ENCODE measurements at places on chromosomes 16 and 17. TPM values are rescaled to one million over a fixed set of nuclear protein-coding genes. Genes with fewer than 3 reads are reported as not detected.

GRCh38 chr17:70067134-70067533 is 7.9 kb upstream of the KCNJ16 start:
- no peak for DNase-seq

DNA sequence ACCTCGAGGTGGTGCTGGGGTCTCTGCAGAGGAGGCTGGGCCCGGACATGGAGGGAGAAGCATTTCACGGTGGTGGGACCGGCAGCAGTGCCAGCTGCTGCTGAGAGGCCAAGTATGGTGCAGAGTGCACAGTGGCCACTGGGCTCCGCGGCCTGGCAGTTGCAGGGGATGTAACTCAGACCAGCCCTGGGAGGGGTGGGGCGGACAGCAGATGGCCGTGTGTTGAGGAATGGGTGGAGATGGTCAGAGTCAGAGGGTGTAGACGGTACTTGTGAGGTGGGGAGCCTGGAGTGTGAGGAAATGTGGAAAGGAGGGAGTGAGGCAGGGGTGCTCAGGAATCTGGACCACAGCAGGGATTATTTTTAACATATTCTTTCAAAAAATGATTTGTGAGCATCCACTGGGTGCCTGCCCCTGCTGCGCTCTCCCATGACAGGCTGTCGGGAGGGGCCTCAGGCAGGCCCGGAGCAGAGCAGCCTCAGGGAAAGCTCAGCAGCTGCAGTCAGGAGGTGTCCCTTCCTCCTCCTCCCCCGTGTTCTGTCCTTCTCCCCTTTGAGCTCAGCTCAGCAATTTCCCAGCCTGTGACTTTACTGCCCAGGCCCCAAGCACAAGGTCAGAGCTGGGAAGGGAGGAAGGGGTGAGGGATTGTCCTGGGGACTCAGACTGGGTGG is 113.1 kb downstream of the RAP1GAP2 start:
- DNase-seq = no peak

DNA sequence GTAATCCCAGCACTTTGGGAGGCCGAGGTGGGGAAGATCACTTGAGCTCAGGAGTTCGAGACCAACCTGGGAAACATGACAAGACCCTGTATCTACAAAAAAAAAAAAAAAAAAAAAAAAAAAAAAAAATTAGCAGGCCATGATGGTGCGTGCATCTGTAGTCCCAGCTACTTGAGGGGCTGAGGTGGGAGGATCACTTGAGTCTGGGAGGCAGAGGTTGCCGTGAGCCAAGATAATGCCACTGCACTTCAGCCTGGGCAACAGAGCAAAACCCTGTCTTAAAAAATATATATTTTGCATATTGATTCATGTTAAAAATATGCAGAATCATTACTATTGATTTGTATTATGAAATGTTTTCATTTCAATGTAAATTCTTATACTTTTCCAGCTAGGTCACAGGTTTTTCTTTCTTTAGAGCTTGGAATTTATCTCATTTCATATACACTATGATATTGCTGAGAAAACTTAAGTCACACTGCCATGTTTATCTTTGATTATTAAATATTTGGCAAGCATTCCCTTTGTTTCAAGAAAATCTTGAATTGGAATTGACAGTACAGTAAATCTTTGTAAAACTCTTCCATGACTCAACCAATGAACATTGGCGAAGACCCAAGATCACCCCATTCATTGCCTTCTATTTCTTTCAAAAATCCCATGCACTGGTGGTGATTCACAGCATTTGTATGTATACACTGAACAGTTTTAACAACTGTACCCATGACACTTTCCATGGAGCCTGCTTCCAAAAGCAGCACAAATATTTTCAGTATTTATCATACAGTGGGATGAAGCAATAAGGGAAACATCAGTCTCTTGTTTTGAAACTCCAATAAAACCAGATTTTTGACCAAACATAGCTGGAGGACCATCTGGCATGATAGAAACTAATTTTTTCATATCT is 83.5 kb upstream of the TNRC6A start:
- DNase-seq = no peak

- no peak for DNase-seq
Measured at GRCh38 chr16:61945511-61945910, 90.7 kb downstream of the CDH8 start.

- no peak for DNase-seq
Measured at GRCh38 chr16:5188989-5189352, 91.4 kb upstream of the EEF2KMT start.

GRCh38 chr16:86101897-86102157 is 202.9 kb downstream of the IRF8 start:
- DNase-seq = no peak

GRCh38 chr16:30840611-30841010 is 53.3 kb downstream of the BCL7C start:
- no peak for DNase-seq

DNA sequence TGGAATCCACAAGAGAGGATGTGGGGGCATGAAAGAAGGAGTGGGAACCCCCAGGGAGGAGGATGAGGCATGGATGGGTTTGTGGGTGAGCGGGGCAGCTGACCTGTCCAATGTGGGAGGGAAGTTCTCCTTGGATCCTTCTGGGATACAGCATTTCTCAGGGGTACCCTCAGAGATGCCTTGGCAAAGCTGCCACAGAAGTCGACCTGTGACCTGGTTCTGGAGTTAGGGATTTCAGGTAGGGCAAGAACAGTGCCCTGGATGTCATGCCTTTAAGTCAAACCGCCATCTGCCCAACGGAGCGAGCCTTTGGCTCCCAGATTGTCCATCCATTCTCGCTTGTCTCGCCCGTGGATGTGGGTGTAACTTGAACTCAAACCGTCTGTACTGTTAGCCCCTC is 30.0 kb downstream of the WSCD1 start:
- DNase-seq = no peak

DNA sequence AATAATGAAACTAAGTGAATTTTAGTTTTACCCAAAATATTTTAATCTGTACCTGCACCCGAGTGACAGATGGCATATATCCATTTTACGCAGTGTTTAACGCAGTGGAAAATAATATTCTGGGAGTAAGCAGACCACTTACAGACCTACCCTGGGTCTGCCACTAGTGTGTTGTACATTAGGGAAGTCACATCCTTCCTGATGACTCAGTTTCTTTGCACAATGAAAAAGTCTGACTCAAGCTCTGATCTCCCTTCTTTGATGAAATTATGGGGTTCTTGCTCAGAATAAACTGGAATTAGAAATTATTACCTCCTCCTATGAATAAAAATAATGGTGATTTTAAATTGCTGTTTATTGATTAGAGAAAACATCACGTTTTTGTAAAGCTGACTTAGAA is 123.2 kb upstream of the AXIN2 start:
- DNase-seq = no peak

- DNase-seq = no peak
Measured at GRCh38 chr17:1376061-1376460, 24.0 kb downstream of the YWHAE start.

GRCh38 chr16:11377154-11377553 is 31.9 kb downstream of the RMI2 start:
- no peak for DNase-seq

DNA sequence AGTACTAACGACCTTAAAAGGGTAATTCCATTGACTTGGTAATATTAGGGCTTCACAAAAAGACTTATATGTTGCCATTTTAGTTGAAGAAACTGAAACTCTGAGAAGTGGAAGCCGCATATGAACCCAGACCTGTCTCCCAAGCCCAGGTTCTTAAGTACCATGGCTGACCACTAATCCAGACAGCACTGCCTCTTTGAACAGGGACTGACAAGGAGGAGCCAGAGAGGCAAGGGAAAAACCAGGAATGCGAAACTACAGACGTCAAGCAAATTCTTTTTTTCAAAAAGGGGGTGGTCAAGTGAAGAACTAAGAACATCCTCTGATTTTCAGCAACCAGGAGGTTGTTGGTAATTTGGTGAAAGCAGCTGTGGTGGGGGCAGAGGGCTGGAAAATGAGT is 15.2 kb downstream of the CYB5D1 start:
- no peak for DNase-seq

DNA sequence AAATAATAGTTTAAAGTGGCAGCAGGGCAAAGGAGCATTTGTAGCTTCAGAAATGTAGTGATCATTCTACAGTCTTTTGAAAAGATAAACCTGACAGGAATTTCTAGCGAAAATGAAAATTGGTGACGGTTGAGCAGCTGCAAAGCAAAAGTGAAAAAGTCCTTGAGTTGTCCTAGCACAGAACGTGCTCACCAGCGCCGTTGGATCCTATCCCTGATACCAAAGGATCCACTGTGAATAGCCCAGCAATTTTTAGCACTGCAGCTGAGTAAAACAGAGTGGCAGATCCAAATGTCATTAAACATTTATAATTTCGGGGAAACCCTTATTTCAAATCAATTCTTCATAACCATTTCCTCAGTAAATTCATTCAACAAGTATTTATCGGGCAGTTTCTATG is 453.8 kb upstream of the HSBP1 start:
- DNase-seq = no peak

GRCh38 chr17:68315930-68316329 is 24.6 kb downstream of the ARSG start:
- DNase-seq = no peak

GRCh38 chr17:77228241-77228752 is 87.5 kb downstream of the SEC14L1 start:
- DNase-seq = no peak

DNA sequence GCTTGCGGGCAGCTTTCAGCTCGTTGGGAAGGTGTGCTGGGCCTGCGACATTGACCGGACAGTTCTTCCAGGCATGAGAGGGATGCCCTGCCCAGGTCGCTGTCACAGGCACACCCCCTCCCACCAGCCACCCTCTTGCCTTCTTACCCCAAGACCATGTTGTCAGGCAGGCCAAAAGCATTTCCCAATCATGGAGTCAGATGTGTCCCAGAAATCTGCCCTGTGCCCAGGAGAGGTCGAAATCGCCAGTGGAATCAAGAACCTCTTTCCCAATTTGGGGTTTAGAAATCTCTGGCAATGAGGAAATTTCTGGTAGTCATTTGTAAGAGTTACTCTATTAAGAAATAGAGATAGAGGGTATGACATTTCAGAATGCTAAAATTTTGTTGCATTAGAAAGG is 177.1 kb downstream of the RAB11FIP4 start:
- no peak for DNase-seq

DNA sequence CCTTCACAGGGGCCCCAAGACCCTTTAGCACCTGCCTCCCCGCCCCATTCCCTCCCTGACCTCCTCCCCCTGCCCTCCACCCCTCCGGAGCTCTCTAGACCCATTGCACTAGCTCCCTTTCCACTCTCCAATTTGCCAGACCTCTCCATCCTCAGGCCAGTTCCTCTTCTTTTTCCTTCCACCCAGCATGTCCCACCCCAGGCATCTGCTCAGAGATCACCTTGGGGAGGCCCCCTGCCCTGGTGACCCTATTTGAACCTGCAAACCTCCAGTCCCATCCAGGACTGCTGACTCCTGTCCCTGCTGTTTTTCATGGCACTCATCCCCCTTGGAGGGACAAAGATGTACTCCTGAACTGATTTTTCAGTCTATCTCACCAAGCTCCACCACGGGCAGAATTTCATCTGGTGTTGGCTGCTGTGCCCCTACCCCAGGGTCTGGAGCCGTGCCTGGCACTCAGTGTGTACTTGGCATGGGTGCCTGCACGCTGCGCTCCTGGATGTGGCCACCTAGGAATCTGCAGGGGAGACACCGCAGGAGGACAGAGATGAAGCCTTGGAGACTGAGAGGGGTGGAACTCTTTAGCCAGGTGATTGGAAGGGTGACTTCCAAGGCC is 85.6 kb upstream of the CACNG5 start:
- no peak for DNase-seq

GRCh38 chr16:30027588-30028437 is 3.3 kb downstream of the TLCD3B start:
- no peak for DNase-seq

GRCh38 chr17:57373756-57374155 is 117.4 kb downstream of the MSI2 start:
- DNase-seq = no peak

DNA sequence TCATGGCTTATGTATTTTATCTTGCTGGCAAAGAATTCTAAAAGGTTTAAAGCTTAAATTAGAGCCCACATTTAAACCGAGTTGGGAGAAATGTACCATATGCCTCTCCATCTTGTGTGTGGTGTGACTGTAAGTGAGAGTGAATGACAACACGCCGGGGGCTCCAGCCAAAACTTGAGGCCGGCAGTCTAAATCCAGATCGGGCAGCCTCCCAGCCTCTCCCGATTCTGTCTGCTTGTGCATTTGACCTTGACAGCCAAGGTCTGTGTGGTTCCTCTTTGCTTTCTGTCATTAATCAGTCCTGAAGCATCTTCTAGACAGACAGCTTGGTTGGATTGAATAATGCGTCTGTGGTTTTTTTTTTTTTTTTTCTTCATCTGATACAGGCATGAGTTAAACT is 1093.2 kb upstream of the EEF2KMT start:
- DNase-seq = no peak

DNA sequence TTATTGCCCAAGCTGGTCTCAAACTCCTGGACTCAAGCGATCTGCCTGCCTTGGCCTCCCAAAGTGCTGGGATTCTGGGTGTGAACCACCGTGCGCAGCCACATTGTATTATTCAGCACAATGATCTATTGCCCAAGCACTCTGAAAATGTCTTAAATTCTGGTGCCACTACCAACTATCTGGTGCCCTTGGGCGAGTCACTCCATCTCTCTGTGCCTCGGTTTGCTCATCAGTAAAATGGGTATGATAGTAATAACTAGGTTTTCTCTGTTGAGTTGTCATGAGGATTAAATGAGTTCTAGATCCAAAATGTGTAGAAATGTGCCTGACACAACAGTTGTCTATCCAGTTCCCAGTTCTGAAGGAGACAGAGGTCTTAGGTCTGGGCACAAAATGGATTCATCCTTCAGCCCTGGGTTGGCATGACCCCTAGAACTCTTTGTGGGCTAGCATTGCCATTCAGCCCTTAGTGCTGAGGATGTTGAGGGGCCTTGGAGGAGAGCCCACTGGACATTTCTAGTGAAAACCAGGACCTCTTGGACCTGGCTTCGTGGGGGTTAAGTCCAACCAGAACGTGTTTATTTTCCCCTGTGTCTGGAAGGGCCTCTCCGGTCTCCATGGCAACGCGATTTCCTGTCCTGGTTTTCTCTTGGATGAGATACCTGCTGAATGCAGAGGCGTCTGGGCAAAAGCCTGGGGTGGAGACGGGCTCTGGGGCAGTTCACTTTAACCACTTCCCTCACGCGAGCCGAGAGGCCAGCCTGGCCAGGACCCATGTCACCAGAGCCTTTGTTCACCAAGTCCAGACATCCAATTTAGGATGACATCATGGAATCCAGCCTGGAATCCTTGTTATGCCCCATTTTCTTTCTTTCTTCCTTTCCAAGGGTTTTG is 43.7 kb upstream of the TNRC6A start:
- DNase-seq = no peak

JPH3 gene
- total RNA-seq = 0.12 TPM

CAVIN1 gene
- total RNA-seq = 2.9 TPM

MPG gene
- total RNA-seq = 53.1 TPM

KRT222 gene
- total RNA-seq = not detected

MYL4 gene
- total RNA-seq = not detected

LIMD2 gene
- total RNA-seq = 146 TPM

SLFN14 gene
- total RNA-seq = not detected

AATK gene
- 1.0 TPM for total RNA-seq

CTRB1 gene
- not detected for total RNA-seq

EIF3CL gene
- total RNA-seq = 50.9 TPM

PMFBP1 gene
- 0.19 TPM for total RNA-seq
